Dorsolateral prefrontal cortex (tissue), 122 donors: ENCODE measurements at places on chromosomes 1 and 21.

- no peak for DNase-seq
Observed at GRCh38 chr1:53511933-53512806, 53.0 kb downstream of the DMRTB1 start.

GRCh38 chr1:209527372-209527771 is 56.1 kb upstream of the CAMK1G start:
- DNase-seq = no peak

DNA sequence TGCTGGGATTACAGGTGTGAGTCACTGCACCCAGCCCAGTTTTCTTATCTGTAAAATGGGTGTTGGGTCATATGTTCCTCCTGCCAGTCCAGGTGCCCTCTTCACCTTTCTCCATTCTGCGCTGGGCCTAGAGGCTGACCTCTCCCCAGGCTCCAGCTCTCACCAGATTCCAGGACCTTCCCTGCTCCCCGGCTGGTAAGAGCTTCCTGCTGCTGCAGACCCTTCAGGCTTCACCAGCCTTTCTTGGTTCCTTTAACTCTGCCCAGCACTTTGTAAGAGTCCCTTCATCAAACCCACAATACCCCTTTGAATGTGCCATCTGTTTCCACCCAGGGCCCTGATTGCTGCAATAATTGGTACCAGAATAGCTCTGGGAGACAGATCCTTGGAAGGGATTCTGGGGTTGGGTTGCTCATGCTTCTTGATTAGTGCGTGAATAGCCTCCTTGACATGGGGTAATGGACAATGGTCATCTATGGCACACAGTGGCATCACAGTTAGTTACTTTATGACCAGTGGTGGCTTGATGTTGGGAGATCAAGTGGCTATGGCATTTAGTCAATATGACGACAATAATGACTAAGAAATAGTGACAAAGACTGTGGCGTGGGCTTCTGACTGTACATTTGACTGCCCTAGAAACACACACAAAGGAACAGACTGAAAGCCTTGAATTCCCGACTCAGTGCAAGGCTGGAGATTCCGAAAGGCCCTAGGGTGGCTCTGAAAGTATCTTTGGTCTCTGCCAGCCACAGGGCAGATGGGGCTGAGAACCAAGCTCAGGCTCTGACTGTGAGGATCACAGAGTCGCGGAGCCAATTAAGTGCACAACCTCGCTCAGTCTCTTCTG is 67.3 kb downstream of the SLC9A1 start:
- no peak for DNase-seq

DNA sequence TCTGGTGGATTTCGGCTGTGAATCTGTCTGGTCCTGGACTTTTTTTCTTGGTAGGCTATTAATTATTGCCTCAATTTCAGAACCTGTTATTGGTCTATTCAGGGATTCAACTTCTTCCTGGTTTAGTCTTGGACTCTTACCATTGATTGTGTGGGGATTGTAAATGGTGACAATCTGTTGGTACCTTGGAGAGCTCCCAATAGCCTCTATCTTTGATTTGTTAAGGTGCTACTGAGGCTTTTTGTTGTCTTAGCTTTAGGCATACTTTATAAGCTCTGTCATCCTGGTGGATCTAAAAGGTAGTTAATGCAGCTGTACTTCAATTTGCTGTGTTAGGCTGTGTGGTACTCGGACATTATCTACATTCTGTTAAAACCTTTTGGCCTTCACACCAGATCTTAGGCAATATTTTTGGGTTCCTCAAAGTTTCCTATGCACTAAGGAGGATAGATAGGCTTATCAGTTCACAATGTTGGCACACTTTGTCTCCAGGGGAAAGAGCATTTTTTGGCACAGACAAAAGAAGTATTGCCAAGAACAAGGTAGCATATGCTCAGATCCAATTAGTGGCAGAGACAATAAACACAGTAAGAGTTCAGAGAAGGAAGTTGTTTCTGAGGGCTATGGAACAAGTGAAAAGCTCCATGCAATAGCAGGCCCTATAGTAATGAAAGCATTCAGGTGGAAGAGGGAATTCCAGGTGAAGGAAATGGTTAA is 230.4 kb downstream of the PDE4B start:
- no peak for DNase-seq

DNA sequence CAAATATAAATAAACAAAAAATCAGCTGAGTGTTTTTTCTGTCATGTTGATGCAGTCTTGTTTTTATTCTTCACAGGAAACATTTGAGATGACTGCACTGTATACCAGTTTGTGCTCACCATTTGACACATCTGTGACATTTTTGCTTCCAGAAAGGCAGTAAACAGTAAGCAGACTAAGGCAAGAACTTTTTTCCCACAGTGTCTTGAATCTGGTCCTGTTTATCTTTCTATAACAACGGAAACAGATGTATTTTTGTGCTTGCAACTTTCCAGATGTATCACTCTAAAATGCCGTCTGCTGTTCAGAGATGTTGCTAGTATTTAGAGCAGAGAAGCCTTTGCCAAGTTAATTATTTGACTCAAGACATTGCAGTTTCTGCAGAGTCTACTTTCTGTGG is 105.5 kb downstream of the ZC3H11B start:
- no peak for DNase-seq

DNA sequence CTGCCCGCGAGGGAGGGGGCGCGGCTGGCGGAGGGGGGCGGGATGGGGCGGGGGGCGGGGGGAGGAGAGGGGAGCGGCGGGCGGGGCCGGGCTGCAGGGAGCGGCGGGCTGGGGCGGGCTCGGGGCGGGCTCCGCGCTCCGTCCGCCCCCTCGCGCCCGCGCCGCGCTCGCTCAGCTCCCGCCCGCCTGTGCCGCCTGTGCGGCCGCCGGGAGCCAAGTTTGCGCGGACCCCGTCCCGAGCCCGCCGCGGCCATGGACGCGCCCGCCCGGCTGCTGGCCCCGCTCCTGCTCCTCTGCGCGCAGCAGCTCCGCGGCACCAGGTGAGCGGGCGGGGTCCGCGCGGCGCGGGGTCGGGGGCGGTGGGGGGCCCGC is at the start of gene GABRD:
GABRD (plus strand) TSS at position 174 of the 372 bp plus-strand sequence; CDS start at position 253, 79 bp downstream.
- DNase-seq = no peak

GRCh38 chr1:77057994-77058585 is 161.1 kb downstream of the PIGK start:
- DNase-seq = no peak

GRCh38 chr1:240310226-240310925 is 218.7 kb downstream of the FMN2 start:
- DNase-seq = no peak

GRCh38 chr1:203619091-203619780 is 7.4 kb upstream of the ATP2B4 start:
- no peak for DNase-seq

- no peak for DNase-seq
Observed at GRCh38 chr1:44002606-44003157, 11.3 kb downstream of the CCDC24 start.
